Immature natural killer cell (primary cell): ENCODE measurements at places on chromosomes 3 and 15.

DNA sequence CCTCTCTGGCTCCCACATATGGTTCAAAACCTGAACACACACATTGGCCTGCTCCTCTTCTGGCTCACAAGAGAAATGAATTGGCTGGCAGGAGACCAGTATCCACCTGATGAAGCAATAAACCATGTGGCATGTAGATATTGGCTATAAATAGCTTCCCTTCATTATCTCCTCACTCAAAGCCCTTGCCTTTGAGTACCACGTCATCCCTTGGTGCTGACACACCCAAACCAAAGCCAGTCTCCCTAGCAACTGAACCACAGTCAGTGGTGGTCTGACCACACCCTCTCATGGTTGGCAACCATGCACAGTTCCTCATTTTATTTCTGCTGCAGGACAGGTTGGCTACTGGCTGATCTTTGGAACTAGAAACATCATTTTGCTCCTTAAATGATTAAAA lies 98.8 kb downstream of the ZNF621 start:
- peak; percentile 21 for DNase-seq

GRCh38 chr15:70610541-70610940 lies 152.8 kb downstream of the UACA start:
- DNase-seq = no peak

GRCh38 chr15:33746203-33746602 lies 222.1 kb upstream of the CHRM5 start:
- DNase-seq = no peak

DNA sequence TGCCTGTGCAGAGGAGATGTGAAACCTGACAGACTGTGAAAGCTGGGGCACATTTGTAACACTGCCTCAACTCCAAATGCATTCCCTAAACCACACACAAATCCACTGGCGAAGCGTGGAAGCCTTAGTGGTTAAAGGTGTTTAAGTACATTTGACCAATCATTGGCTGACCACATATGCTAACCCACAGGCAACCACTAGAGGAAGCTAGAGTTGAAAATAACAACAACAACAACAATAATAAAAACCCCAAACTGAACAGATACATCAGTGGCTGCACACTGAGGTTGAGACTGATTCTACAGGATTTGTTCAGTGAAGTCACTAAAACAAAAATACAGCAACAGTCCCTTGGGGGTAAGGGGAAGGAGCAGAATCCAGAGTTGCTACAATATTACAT lies 129.7 kb downstream of the TJP1 start:
- DNase-seq = no peak

GRCh38 chr3:39149498-39150147 lies 3.8 kb downstream of the CSRNP1 start:
- DNase-seq = no peak

GRCh38 chr3:64316971-64317370 lies 91.7 kb upstream of the PRICKLE2 start:
- DNase-seq = no peak

- DNase-seq = no peak
These were observed 54.3 kb downstream of the AAGAB start for GRCh38 chr15:67199881-67200763.

DNA sequence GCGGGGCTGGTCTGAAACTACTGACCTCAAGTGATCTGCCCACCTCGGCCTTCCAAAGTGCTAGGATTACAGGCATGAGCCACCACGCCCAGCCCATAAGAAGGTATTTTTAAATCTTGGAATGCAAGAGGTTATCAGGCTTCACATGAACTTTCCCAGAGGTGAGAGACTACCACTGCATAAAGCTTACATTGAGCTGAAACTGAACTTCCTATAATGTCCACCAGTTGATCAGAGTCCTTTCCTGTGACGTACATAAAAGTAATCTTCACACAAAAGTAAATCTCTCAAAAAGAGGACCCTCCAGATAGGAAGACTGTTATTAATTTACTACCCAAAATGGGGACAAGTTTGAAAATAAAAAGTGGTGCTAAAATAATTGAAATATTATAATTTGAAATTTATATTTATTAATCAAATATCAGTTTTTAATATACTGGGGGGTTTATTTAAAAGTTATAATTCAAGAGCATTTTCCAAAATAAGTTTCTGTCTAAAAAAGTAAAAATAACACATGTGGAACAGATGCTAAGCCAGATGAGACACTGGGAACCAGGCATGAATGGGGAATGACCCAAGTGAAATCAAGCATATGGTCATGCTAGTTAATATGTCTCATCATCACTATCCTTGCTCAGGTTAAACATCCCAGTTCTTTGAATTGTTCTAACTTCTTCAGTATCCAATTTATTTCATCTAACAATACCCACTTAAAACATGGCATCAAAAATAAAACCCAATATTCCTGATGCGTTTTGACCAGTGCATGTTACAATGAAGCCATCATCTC lies 269.9 kb upstream of the UBE2E2 start:
- no peak for DNase-seq

DNA sequence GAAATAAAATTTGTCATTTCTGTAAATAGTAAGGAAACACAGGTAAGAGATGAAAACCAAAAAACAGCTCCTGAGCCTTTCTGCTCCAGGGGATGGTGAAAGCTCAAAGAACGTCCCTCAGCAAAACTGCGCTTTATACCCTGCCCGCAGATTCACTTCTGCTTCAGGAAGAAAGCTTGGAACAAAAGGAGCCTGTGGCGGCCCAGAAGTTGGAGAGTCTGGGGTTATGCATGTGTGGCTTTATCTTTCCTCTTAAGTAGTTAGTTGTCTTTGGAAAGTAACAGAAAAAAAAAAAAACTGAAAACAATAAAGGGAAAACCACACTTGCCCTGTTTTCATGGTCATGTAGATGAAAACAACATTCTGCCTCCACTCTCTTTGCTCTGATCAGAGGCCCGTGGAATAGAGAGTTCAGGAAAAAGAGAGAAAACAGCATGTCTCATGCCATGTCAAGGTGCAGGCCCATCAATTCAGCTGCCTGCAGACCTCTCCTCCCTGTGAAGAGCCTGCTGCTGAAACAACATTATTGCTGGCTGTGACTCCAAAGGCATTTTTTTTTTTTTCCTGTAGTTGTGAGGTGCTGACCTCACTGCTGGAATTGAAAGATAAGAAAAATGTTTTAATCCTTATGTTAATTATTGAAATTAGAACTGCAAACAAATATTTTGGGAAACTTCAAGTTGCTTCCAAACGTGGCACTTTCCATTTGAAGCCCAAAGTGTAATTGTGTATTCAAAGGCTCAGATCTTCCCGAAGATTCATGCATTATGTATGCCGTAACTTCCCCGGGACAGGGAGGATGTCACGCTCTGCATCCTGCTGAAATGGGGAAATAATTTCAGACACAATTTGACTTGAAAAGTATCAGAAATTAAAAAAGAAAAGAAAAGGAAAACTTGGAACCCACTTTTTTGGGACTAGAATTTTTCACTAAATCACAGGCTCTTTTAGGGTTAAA lies 108.4 kb upstream of the ZNF385D start:
- DNase-seq = no peak

DNA sequence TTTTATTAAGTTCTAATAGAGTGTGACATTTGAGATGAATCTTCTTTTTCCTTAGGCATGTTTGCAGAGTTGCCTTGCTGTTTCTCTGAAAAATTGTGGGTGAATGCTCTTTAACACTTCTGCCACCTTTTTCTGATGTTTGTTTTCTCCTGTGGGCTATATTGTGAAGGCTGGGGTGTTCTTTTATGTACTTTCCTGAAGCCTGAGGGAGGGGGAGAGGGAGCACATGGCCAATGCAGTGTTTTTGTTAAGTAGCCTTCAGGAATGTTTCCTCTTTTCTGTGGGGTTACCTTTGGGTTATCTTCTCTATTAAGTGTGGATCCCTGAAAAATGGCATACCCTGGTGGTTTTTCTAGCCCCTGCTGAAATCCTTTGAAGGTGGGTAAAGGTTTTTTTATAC lies 50.2 kb downstream of the CMC1 start:
- DNase-seq = peak; percentile 30

DNA sequence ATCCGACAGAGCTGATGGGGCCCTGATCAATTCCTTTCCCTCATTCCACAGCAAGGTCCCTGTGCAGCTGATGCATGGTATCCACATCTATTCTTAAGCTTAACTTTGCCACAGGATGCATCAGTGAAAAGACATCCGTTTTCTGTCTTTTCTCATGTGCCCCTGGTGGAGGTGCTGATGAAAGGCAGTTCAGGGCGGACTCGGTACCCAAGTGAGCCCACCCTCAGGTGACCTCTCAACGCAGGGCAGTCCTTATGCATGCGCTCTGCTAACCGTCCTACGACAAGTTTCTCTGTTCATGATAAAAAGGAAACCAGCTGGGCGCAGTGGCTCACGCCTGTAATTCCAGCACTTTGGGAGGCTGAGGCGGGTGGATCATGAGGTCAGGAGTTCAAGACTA lies 251.4 kb downstream of the ADAMTS17 start:
- no peak for DNase-seq

DNA sequence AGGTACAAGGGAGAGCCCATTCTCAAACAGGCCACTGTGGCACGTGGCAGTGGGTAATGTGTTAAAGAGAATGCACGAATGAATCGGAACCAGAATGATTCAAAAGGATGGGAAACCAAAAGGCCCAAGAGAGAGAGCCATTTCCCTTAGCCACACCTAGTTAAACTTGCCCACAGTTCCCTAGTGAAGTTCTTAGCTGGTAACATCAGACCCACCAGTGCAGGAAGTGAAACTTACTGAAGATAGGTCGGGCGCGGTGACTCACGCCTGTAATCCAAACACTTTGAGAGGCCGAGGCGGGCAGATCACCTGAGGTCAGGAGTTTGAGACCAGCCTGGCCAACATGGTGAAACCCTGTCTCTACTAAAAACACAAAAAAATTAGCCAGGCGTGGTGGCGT lies 97.1 kb downstream of the MEX3B start:
- DNase-seq = no peak

DNA sequence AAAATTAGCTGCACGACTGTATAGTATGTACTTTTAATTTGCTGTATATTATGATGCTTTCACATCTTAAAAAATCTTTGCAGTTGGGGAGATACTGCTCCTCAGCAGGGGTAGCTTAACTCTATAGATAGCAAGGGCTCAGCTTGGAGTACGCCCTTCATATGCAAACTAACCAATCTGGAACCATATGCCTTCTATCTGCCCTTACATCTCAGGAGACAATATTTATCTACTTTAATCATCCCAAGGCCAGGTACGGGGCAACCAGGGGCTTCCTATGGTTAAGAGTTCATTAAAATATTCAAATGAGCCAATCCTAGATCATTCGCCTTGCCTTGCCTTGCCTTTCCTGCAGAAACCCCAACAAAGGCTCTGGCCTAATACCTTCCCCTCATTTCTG lies 204.1 kb upstream of the ZBTB20 start:
- DNase-seq = no peak

GRCh38 chr15:64314456-64314855 lies 41.5 kb downstream of the CSNK1G1 start:
- DNase-seq = no peak

- DNase-seq = no peak
These were observed 236.1 kb downstream of the RORA start for GRCh38 chr15:60993008-60993407.

- no peak for DNase-seq
These were observed 18.9 kb upstream of the ST3GAL6 start for GRCh38 chr3:98744283-98744682.

DNA sequence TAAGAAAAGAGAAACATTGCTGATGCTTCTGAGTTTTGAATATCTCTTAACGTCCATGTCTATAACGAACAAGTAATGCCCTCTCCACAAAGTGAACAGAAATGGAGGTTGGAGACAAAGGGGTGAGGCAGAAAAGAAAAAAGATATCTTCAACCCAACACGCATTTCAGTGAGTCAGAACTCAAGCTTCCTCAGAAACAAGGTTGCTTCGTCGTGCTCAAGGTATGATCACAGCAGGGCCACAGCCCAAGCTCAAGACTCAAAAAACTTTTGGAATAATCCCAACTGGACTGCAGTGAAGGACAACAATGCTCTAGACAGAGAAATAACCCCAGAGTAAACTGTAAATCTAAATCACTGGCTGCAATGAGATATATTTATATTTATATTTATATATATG lies 18.9 kb downstream of the WNT5A start:
- no peak for DNase-seq
